Neural crest cell (in vitro differentiated cells): ENCODE measurements at places on chromosomes 3 and 15. TPM values are rescaled to one million over a fixed set of nuclear protein-coding genes. Genes with fewer than 3 reads are reported as not detected.
A peak's percentile ranks its signal among the peaks of the same experiment; 100 is the strongest.

GRCh38 chr3:101066711-101067129 is 73.5 kb upstream of the ABI3BP start:
- no peak for DNase-seq

DNA sequence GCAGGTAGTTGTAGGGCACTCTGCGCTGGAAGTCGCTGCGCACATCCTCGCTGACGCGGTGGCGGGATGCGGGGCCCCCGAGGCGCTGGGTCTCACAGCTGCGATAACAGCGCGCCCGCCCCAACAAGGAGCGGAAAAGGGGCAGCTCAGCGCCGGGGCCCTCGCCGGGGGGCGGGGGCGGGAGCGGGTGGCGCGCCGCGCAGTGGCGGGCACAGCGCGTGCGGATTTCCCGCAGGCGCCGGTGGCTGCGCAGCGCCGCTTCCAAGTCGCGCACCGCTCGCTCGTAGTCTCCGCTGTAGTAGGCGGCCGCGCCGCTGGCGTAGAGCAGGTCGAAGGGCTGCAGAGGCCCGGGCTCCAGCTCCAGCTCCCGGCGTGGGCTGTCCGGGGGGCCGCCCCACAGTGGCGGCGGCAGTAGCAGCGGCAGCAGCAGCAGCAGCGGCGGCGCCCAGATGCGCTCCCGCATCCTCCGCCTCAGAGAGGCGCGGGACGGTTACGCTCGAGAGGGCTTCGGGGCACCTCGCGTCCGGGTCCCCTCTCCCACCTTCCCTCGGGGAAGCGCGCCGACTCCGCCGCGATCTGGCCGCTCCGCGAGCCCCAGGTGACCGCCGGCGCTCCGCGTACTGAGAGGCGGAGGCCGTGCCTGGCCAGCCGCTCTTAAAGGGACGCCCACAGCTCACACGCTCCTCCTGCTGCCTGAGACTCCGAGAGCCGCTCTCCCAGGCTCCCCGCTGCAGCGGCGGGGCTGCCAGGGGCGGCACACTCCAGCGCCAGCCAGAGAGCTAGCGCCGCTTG is at the start of gene P3H2:
Gene P3H2 (minus strand): TSS at position 629 of the 792 bp plus-strand sequence. CDS start 166 bp downstream, at position 463.
- DNase-seq = peak; percentile 68

- DNase-seq = no peak
Measured at GRCh38 chr15:70486012-70486411, 277.3 kb downstream of the UACA start.

KLHL18 gene
- 36.1 and 39.1 TPM in 2 replicates for total RNA-seq

TERC gene
- 16.2 and 19.5 TPM in 2 replicates for total RNA-seq
